ENCODE measurements at places on chromosomes 2 and 18.
A peak's percentile ranks its signal among the peaks of the same experiment; 100 is the strongest.

GRCh38 chr2:134131681-134132489 is 122.0 kb upstream of the MGAT5 start:
- DNase-seq = no peak

- DNase-seq = no peak
These were observed 114.7 kb upstream of the STON1 start for GRCh38 chr2:48414980-48415835.

DNA sequence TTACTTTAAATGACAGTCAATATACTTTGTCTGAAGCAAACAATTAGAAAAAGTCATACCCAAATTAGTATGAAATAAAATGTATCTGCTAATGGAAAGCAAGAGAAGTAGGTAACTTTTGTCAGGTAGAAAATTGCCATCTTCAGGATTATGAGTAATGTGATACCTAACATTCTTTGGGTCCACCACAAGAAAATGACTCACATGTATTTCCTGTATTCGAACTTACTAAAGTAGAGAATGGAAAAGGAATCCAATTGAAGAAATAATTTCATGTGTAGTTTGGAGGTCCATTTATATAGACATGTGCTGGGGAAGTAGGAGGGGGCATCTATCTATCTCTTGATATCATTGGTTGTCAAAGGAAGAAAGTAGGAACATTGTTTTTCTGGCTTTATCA is 636.2 kb upstream of the CHAC2 start:
- DNase-seq = no peak

GRCh38 chr2:142914507-142915313 is 37.2 kb downstream of the KYNU start:
- DNase-seq = no peak

DNA sequence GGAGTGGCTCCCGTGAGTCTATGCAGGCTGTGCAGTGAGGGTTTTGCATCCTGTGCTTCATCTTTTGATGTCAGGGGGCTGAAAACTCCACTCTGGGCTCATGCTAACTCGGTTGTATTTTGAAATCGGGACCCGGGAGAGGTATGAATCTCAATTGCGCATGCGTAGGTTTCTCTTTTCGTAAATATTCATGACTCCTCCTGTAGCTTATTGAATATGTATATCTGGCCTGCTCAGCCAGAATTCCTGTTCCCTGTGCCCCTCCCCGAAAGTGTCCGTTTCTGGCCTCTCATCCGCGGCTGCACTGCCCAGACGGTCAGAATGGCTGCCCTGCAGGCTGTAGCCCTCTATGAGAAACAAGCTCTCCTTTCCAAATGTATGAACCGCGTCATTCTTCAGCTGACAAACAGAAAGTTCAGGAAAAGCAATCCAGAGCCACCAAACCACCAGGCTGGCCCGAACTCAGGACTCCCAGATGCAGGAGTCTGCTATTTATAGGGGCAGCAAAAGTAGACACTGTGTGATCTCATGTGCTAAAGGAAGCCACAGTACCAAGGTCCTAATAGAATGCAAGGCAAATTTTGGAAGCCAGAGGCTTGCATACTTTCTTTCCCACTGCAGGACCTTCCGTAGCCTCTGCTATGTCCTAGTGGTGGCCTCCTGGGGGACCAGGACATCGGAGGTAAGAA is 41.7 kb downstream of the AKAIN1 start:
- DNase-seq = no peak

DNA sequence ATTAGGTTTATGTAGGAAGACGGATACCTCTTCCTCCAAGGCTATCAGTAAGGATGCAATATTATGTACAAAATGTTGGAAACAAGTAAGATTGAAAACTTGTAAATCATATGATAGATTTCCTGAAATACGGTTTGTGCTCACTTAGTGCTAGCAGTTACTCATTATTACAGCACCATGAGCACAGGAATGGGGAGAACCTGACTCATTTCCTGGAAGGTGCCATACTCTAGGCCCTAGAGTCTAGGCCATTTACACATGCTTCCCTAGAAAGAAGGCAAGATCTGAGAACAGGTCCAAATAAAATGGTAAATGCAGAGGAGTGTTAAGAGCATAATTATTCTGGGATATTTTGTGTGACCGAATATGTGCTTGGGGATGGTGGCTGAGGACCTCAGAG is 467.7 kb upstream of the CELF4 start:
- no peak for DNase-seq

GRCh38 chr2:149586898-149587219 is 716 bp downstream of the MMADHC start:
- no peak for DNase-seq

DNA sequence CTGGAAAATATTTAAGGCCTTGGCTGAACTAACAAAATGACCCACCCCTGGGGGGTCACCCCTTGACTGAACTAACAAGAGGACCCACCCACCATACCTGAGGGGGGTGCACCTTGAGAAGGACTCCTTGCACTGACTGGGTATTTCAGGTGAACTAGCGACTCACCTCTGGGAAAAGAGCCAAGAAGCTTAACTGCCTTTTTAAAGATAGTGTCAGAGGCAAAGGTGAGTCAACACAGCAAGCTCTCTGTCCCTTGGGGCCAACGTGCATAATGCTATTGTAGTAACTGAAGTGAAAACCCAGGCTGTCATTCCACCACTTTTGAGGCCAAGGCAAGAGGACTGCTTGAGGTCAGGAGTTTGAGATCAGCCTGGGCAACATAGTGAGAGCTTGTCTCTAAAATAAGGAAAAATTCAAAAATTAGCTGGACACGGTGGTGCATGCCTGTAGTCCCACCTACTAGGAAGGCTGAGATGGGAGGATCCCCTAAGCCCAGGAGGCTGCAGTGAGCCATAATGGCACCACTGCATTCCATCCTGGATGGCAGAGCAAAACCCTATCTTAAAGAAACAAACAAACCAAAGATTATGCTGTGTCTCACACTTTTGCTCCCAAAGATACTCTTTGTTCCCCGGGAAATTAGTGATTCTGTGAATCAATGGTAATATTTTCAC is 36.4 kb upstream of the ZCCHC2 start:
- peak; percentile 13 for DNase-seq

GRCh38 chr2:229412686-229413085 is 141.6 kb upstream of the PID1 start:
- no peak for DNase-seq

DNA sequence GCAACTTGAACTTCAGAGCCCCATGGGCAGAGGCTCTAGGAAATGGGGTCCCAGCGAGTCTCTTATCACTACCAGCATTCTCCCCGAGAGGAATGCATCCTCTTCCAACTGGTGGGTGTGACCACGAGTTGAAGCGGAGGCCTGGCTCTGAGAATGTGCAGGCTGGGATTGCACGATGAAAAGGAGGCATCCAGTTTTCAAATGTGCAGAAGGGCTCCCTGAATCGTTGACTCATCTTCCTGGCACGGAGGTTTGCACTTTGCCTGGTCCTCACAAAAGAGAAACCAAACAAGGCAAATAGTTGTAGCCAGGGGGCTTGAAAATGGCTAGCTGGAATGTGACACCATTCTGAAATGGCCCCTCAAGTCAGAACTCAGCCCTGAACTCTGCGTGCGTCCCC is 216.7 kb downstream of the GLI2 start:
- DNase-seq = no peak

DNA sequence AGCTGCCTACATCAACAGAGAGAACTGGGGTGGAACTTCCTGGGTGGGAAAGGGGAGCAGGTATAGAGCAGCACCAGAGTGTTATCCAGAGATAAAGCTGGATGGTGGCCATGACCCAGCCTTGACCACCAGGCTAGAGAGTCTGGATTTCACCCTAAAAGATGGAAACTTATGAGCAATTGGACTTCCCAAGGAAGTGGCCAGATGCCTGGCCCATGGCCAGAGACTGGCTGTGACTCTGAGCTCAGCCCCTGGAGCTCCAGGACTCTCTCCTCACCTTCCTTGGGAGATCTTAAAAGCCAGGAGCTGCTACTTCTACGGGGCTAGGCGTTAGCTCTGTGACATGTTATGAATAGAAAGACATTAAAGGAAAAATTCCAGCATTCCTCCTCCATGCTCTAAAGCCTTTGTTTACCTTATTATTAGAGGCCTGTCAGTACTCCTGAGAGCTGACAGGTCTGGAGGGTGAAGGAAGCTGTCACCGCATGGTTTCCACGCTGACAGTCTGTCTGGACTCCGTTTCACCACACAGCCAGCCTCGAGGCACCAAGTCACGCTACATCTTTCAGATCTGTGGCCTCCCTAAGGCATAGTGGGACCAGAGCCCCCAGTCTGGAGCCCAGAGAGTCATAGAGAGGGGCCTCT is 260.0 kb upstream of the SIX2 start:
- no peak for DNase-seq

- DNase-seq = no peak
These were observed 206.5 kb downstream of the CPS1 start for GRCh38 chr2:210762604-210763588.

- DNase-seq = no peak
These were observed 36.1 kb upstream of the CAB39 start for GRCh38 chr2:230676546-230676945.

DNA sequence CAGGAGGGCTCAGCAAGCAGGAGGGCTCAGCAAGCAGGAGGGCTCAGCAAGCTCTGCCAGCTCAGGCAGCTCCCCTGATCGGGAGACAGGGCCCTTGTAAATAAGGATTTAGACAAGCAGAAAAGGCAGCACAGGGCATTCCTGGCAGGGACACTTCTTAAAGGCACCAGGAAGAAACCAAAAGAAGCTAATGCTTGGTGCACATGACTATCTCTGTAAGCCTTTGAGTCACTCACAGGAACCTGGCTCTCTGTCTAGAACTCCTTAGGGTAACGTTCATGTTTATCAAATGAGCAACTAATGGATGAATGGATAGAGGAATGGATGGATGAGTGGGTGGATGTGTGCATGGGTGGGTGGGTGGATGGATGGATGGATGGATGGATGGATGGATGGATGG is 28.4 kb downstream of the TMEM37 start:
- no peak for DNase-seq

GRCh38 chr18:55592572-55592971 is 4.6 kb upstream of the TCF4 start:
- DNase-seq = no peak

DNA sequence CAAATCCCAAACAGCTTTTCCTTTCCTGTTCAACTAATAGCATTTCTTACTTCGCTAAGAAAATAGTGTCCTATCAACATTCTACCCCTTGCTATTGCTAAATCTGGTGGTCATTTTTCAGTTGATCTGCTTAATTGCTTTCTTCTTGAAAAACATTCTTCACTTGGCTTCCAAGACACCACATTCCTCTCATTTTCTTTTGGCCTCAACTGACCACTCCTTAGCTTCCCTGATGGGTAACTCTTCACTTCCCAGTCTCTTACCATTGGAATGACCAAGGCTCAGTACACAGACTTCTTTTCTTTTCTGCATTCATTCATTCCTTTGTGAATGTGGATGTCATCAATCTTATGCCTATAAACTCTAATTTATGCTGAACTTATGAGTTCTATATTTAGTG is 230.8 kb upstream of the CDH2 start:
- no peak for DNase-seq

DNA sequence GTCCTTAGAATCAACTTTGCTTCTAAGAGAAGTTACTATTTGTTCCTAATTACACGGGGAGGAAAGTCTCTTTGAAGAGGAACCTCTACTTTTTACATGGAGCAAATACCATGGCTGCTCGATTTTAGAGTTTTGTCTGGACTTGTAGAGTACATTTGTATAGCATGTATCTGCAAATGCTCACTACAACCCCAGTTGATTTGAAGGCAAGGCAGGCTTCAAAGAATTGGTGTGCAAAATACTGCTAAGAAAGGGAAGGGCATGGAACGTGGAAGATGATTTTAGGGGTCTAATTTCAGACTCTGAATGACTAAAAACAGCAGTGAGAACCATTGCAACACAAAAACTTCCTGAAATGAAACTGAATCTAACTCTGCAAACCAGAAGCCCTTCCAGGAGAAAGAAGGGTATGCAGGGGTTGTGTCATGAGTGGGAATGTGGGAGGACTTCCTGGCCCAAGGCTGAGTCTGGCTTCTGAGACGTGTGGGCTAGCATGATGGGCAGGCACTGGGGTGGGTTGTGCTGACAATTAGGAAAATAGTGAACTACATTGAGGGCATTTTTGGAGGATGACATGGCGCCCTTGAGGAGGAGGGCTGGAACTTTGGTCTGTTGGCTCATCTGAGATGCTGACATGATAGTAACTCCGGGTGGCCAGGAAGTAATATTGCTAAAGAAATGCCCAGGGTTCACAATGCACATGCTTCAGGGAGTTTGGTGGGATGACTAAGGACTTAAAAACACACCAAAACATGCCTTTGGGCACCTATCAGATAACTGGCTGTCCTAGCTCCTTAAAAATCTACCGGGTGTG is 18.9 kb upstream of the IL1R2 start:
- no peak for DNase-seq

GRCh38 chr2:222864296-222864695 is 3.5 kb downstream of the ACSL3 start:
- DNase-seq = no peak

GRCh38 chr18:4587204-4587603 is 132.1 kb upstream of the DLGAP1 start:
- DNase-seq = no peak

DNA sequence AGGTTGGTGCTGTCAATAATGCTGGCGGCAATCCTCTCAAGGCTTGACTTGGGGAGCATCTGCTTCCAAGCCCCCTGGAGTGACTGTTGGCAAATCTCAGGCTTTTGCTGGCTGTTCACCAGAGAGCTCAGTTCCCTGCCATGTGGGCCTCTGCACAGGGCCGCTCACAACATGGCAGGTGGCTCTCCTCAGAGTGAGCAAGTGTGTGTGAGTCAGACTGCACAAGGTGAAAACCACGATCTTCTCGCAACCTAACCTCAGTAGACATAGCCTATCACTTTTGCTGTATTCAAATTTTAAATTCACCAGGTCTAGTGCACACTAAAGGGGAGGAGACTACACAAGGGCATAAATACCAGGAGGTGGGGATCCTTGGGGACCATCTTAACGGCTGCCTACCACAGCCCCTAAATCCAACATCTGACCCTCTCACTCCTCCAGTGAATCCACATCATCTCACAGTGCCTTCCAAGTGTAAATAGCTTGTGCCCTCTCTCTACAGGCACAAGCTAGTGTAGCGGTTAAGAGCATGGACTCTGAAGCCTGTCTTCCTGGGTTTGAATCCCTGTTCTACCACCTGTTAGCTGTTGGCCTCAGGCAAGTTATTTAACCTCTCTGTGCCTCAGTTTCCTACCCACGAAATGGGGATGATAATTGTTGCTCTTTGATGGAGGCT is 187.7 kb upstream of the CXCR4 start:
- DNase-seq = peak; percentile 73

- no peak for DNase-seq
These were observed 35.4 kb upstream of the METAP1D start for GRCh38 chr2:171964308-171964707.
